ENCODE measurements at places on chromosomes 3 and 15.

DNA sequence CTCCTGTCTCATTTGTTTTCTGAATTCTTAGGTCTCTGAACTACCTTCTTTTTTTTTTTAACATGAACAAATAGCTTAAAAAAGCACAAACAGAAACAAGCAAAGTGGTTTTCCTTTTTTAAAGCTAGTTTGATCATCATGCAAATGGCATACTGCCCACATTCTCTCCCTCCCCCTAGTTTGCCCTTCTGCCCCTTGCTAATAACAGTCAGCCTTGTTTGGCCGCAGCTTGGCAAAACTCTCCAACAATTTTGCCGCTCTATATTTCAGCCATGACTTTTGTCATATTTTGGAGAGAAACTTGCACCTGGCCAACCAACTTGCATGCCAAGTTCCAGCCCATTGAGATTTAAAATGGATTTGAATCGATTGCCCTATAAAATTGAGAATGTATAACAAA, 666.0 kb upstream of the NR2F2 start:
- no peak for DNase-seq

GRCh38 chr3:190537146-190537545, 23.3 kb downstream of the IL1RAP start:
- DNase-seq: no peak

DNA sequence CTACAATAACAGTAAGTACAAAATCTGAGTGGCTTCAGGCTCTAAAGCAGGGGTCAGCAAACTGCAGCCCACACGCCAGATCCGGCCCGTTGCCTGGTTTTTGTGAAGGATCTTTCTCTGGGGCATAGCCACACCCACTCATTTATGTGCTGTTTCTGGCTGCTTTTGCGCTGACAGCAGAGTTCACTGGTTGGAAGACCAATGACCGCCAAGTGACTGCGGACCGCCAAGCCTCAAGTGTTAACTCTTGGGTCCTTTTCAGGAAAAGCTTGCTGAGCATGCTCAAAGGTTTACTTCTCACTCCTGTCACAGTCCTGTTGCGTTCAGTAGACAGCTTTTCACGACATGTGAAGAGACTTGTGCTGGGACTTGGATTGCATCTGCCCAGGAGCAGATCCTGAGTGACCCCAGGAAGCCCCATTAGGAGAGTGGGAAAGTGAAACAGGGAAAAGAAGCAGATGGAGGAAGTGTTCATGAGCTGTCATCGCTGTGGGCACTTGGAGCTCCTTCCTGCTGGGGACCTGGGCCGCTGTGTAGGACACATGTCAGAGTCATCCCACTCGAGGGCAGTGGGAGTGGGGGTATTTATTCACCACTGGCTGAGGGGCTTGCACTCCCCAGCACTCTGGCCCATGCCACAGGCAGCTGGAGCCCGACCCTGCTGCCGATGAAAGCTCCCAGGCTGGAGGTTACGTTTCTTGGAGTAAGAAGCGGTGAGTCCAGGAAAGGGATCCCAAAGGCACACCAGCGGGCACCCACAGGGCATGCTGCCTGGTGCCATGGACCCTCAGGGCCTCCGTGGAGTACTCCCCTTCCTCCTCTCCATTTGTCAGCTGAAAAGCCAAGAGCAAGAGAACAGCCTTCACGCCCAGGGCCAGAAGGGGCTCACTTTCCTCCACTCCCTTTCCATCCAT, 249.1 kb downstream of the PLCL2 start:
- DNase-seq: no peak

DNA sequence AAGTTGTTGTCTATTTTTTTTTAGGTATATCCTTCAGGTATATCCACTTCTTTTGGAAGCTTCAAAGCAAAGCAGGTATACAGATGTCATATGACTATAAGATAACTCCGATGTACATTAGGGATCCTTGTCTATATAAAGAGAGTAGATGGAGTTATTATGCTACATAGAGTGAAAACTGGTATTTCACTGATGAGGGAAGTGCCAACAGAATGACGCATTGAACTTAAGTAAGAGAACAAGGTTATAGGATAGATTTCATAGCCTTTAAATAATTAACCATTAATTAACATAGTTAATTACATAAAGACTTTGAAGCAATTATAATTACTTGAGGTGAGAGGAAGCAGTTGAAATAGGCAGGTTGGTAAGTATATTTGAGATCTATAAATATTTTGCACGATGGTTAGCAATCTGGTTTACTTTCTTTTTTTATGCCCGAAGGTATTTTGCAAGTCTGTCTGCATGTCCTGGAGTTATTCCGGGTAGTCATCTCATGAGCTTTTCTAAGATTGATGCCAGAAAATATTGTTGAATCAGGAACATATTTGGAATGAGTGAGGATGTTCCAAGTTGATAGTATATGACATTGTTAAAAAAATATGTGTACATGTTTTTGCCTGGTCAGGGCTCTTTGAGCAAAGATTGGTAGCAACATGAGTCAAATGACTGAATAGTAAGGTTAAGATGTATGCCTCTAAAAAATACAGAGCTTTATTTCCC, 299.5 kb upstream of the KCNMB2 start:
- no peak for DNase-seq

- no peak for DNase-seq
Observed at GRCh38 chr3:20837676-20838302, 651.8 kb upstream of the SGO1 start.

- no peak for DNase-seq
Observed at GRCh38 chr3:89808680-89809197, 701.3 kb downstream of the EPHA3 start.

DNA sequence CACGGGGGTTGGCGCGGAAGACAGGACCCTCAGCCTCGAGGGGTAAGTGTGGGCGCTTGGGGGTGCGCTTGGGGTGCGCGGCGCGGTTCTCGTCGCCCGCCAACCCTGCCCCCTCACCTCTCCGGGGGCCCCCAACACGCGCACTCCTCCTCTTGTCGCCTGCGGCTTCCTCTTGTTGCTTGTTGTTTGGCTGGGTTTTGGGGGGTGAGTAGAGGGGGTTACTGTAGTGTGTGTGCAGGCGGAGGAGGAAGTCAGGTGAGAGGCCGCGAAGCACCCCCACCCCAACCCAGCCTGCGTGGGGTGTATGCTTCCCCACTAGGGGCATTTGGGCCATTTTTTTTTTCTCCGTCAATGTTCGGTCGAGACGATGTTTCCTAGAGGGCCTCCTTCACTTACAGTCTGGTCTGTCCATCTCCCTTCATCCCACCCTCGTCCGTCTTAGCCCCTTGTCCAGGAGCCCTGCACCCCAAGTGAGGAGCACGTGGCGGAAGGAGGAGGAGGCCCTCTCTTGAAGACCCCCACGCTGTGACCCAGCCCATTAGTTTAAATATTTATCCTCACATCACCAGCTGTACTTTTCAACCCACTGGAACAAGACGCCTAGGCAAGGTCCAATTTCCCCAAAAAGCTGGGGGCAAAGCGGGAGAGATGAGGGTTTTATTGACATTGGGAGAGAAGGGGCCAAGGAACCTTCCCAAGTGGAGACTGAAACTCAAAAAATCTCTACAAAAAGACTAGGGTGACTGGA, 20.4 kb upstream of the SATB1 start:
- no peak for DNase-seq

- DNase-seq: no peak
Observed at GRCh38 chr3:59884409-59884808, 834.6 kb upstream of the CFAP20DC start.

GRCh38 chr3:184578218-184578617, 16.6 kb downstream of the EPHB3 start:
- no peak for DNase-seq

- DNase-seq: no peak
Observed at GRCh38 chr15:98442901-98443300, 205.4 kb upstream of the IGF1R start.

GRCh38 chr3:71143493-71143892, 440.0 kb downstream of the FOXP1 start:
- DNase-seq: no peak

DNA sequence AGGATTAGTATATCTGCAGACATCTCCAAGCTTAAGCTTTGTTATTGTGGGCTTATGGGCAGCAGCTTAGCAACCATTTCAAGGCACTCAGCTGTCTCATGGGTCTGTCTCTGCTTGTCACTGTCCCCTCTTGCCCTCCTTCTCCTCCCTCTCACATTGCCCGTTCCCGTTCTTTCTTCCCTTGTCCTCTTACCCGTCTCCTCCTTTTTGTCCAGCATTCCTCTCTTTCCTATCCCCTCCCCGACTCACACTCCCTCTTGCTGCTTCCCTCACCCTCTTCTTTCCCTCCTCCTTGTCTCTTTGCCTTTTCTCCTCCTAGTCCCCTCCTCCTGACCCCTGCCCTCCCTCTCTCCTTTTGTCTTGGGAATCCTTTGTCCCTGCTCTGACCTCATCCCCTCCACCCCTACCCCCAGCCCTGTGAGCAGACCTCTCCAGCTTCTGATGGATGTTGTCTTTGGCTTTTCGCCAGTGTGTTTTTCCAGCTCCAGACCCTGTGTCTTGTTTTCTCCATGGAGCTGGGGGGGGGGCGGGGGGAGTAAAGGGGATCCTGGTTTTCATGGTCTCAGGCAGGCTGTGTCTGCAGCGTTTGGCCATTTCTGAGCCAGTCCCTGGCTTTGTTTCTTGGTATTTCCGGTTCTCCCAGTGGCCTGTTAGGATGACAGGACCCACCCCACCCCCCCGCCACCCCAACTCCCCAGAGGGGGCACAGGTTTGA, 47.9 kb upstream of the TRAK1 start:
- peak; percentile 74 for DNase-seq

DNA sequence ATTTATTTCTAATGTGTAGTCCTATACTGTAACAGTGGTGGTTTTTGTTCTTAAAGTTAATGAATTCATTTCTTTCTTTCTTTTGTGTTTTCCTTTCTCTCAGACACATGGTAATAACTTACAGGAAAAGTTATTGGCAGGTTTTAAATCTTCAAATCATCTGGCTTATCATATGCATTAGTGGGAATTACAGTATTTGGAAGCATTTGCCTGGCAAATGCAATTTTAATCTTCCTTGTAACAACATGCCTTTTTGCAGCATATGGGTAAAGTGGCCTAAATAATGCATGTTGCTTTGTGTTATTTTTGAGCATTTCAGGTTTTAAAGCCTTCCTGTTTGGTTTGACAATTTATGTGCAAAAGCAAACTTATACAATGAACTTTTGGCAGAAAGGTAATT, 66.8 kb downstream of the GALK2 start:
- DNase-seq: no peak

DNA sequence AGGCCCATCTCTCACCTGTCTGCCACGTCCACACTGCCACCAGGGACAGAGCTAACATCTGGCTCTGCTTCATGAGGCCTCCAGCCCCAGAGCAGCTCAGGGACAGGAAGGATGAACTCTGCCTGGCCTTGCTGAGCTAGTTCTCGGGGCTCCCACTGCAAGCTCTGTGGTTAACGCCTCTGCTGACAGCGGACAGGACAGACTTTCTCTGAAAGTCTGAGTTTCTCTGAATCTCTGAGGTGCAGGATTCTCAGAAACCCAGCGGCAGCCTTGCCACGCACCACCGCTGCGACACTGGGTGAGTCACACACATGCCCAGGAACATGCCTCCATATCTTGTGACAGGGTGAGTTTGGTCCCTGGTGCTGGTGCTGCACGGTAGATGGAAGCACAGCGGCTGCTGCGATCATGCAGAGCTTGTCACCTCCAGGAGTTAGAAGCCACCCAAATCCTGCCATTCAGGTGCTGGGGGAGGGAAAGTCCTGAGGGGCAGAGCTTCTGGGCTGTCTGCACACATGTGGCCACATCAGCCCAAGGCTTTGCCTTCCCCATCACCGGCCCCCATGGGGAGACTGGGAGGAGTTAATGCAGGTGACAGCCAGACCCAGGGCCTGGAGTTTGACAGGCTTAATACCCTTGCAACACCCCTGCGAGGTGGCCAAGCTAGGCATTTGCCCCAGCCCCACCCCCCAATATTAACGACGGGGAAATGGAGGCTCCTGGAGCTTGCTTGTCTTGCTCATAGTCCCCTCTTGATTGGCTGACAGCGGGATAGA, 267.0 kb downstream of the PLCL2 start:
- DNase-seq: no peak

- DNase-seq: no peak
Observed at GRCh38 chr15:57323299-57323805, 53.0 kb upstream of the CGNL1 start.
